ENCODE measurements at places on chromosomes 12 and 14.

GRCh38 chr14:38735005-38735404 is 368.0 kb downstream of the SEC23A start:
- no peak for DNase-seq

- no peak for DNase-seq
These were observed 17.5 kb downstream of the BCL11B start for GRCh38 chr14:99254328-99255009.

DNA sequence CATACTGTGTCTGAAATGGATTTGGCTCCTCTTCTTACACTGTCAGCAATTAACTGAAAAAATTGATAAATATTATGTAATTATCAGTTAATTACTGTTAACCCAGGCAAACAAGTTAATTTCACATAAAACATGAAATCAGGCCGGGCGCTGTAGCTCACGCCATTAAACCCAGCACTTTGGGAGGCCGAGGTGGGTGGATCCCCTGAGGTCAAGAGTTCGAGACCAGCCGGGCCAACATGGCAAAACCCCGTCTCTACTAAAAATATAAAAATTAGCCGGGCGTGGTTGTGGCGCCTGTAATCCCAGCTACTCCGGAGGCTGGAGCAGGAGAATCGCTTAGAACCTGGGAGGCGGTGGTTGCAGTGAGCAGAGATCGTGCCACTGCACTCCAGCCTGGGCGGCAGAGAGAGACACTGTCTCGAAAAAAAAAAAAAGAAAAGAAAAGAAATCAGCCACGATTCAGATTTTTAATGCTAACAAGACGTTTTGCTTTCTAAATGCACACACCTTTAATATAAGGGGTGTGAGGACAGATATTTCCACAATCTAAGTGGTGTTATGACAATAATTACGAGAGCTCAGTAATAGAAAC is 473 bp upstream of the TMEM19 start:
- DNase-seq: no peak

- DNase-seq: peak; percentile 64
These were observed 78.7 kb upstream of the ZDHHC17 start for GRCh38 chr12:76685246-76685678.

GRCh38 chr12:57519796-57520052 is 590 bp downstream of the DDIT3 start:
- no peak for DNase-seq

- DNase-seq: no peak
These were observed 136.0 kb downstream of the TTC8 start for GRCh38 chr14:88960496-88960895.

DNA sequence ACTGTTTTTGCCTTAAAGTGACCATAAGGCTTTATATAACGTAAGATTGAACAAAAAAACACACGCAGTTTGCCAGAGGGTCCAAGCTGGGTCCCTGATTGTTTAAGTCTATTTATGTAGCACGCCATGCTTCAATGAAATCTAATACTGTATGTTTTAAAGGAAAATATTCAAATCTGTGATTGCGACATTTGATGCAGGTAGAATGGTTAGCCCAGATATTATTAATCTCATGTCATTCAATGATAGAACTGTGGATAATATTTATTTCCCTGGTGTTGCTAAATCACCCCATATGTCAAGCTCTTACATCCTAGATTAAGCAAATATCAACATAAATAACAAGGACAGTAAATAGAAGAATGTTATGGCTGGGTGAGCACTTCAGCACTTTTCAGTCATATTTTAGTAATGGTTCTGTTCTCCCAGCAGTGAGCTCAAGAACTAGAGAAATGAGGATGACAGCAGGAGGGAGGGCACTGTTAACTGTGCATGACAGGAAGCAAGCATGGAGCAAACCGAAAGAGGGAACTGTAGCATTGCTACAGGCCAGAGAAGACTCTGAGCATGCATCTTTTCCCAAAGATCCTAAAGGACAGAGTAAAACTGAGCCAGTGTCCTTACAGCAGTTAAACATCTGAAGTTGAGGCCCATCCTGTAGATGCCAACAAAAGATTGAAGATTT is 465.7 kb upstream of the MGAT4C start:
- DNase-seq: no peak

GRCh38 chr14:99945732-99946651 is 119.2 kb upstream of the EVL start:
- no peak for DNase-seq

Measured in fibroblast of the aortic adventitia (primary cell).